NCI-H2081 (cell line): ENCODE measurements at places on chromosomes 13 and 19.
A peak's percentile ranks its signal among the peaks of the same experiment; 100 is the strongest.

DNA sequence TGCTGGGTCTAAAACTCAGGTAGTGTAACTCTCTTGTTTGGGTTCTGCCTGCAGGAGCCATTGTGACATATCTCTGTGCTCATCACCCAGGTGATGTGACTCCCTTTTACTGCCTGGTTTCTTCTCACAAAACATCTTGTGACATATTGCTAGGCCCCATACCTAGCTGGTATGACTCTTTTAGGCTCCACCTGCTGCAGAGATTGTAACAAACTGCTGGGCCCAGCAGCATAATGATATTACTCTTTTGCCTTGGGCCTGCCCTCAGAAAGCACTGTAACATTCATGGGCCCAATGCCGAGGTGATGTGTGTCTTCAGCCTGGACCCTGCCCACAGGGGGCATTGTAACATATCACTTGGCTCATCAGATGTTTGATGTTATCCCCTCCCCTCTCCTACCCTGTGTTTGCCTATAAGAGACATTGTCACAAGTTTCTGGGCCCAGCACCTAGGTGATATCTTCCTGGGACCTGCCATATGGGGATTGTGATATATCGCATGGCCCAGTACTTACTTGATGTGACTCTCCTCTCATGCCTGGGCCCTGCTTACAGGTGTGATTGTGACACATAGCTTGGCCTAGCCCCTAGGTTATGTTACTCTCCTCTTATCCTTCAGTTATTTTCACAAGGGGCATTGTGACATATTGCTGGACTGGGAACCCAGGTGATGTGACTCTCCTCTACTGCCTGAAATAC, 18.0 kb upstream of the ZNF681 start:
- DNase-seq = no peak

GRCh38 chr13:41019578-41020347, 647 bp upstream of the ELF1 start:
- no peak for DNase-seq

GRCh38 chr13:71808708-71809107, 58.3 kb downstream of the DACH1 start:
- DNase-seq = no peak

- DNase-seq = no peak
Measured at GRCh38 chr13:40344270-40345148, 321.9 kb downstream of the FOXO1 start.

- no peak for DNase-seq
Measured at GRCh38 chr13:25776722-25777121, 275.1 kb downstream of the SHISA2 start.

GRCh38 chr19:29805031-29805965, 6.5 kb upstream of the CCNE1 start:
- no peak for DNase-seq

DNA sequence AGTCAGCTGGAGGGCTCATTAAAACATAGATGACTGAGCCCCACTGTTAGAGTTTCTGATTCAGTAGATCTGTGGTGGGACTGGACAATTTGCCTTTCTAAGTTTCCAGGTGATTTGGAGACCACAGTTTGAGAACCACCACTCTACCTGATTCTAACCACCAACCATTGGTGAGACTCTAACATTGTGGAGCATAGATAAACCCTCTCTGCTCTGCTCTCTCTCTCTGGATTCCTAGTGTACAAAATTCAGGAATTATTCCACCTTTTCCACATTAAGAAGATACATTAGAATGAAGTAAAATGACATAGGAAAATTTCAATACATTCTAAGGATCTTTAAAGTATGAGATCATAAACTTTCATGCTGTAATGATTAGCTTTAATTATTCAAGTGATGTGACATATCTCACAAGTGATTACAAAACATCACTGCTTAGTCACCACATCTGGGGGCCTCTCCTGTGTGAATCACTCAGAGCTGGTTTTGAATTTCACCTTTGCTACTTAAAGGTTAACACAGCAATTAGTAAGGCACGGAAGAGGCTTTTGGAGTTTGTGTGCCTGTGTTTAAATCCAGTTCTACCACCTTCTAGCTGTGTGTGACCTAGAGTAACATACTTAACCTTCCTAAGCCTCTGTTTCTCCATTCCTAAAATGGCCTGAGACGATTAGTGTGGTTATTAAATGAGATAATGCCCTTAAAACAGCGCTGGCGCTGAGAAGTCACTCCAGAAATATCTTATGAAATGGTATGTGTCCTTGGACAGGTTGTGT, 78.5 kb upstream of the NBEA start:
- DNase-seq = no peak

DNA sequence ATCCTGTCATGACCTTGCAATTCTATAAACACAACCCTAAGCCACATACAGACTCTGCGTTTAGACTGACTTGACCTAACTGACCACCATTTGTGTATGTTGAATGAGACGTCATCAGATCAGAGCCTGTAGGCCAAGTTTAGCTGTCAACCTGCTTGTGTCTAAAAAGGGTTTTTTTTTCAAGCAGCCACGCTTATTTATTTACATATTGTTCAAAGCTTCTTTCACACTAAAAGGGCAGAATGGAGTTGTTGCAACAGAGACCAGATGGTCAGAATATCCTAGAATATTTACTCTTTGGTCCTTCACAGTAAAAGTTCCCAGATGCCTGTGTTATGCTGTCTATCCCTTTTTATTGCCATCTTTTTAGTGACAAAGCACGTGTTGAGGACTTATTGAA, 307.7 kb upstream of the SLC10A2 start:
- no peak for DNase-seq

GRCh38 chr13:48682436-48682835, 28.7 kb downstream of the CYSLTR2 start:
- no peak for DNase-seq

DNA sequence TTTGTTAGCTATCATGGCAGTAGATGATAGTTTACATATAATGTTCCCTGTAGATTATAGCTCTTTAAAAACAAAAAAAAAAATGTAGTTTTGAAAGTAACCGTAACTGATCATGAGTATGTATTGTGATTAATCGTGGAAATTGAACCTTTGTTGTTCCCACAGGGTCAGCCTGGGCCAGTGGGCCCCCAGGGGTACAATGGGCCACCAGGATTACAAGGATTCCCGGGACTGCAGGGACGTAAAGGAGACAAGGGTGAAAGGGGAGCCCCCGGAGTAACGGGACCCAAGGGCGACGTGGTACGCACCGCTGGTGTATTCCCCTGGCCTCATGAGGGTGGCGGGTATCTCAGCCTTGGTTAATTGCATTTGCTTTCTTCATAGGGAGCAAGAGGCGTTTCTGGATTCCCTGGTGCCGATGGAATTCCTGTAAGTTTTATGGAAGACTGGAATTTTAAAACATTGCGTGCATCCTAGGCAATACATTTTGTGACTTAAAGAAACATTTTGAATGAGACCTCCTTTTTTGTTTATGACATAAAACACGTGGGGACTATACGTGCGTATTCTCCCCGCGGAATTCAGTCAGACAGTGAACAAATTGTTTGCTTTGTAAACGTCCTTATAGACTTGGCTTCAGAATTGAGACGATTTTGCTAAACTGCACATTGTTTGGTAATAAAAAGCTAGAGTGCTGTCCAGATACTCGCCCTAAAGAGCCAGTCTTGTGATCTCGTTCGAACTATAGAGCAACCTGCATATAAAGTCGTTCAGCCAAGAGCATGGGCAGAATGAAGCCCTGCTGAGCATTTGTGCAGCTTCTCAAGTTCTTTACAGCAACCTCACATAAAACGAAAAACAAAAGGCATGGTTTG, 117.7 kb downstream of the COL4A2 start:
- DNase-seq = peak; percentile 4
